Natural killer cell (primary cell): ENCODE measurements at places on chromosomes 6 and 20. TPM values are rescaled to one million over a fixed set of nuclear protein-coding genes. Genes with fewer than 3 reads are reported as not detected.

REPS1 gene
- total RNA-seq: 59.9 TPM

- no peak for DNase-seq
These were observed 315.1 kb upstream of the PRND start for GRCh38 chr20:4406627-4407026.

DNA sequence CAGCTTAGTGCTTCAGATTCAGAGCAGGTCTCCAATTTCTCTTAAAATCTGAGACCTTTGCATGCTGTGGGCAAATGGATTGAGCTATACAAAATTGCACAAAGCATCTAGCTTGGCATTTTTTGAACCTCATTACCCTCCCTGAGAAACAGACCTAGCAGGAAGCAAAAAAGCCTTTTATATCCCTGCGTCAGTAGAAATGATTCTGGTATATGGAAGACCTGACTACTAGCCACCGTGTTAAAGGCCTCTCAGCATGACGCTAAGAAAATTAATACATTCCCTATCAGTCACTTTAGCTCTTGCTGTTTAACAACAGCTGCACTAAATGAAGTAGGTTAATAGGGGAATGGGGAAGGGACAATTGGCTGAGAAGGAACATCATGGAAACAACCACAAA, 110.7 kb upstream of the SMLR1 start:
- DNase-seq: no peak

DNA sequence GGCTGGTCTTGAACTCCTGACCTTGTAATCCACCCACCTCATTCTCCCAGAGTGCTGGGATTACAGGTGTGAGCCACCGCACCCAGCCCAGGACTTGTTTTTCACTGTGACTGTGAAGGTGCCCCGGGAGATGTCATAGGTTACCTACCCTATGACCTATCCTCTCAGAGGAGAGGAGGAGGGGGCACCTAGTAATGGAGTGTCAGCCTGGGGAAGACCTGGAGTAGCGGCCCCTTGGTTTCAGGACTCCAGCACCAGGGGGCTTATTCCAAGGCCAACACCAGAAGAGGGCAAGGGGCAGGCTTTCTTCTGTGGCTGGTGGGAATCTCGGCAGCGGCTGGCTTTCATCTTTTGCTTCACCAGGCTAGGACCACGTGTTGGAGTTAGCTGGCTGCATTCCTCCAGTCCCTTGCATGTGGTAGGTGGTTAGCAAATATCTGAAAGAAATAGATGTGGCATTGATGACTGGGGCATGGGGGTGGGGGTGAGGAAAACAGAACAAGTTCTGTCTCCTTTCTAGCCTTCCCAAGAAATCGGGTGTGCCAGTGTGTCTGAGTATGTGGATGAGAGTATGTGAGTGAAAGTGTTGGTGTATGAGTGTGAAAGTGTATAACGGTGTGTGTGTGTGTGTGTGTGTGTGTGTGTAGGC, 7.9 kb upstream of the ITPR3 start:
- DNase-seq: no peak

GRCh38 chr20:61519488-61519887, 267.4 kb downstream of the CDH4 start:
- DNase-seq: no peak

DNA sequence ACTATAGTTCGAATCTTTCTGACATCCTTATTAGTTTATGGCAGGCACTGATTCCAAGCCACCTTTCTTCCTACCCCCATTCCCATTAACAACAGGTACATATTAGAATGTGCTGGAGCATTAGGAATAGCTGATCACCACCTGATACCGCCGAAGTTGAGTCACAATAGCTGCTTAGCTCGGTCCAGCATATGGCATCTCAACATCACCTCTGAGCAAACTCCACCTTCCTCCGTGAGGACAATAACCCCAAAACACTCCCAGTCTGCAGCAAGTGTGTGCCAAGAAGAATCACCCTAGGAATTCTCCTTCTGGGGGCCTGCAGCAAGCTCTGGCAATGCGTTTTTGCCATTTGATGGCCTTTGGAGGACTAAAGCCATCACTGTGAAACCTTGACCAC, 8.7 kb downstream of the PMEPA1 start:
- no peak for DNase-seq

GRCh38 chr6:101379926-101380325, 13.6 kb upstream of the GRIK2 start:
- no peak for DNase-seq

- no peak for DNase-seq
These were observed 519.4 kb upstream of the ZNF337 start for GRCh38 chr20:26216025-26216424.
